Kidney (tissue), 22 donors: ENCODE measurements at places on chromosomes 4 and X.

DNA sequence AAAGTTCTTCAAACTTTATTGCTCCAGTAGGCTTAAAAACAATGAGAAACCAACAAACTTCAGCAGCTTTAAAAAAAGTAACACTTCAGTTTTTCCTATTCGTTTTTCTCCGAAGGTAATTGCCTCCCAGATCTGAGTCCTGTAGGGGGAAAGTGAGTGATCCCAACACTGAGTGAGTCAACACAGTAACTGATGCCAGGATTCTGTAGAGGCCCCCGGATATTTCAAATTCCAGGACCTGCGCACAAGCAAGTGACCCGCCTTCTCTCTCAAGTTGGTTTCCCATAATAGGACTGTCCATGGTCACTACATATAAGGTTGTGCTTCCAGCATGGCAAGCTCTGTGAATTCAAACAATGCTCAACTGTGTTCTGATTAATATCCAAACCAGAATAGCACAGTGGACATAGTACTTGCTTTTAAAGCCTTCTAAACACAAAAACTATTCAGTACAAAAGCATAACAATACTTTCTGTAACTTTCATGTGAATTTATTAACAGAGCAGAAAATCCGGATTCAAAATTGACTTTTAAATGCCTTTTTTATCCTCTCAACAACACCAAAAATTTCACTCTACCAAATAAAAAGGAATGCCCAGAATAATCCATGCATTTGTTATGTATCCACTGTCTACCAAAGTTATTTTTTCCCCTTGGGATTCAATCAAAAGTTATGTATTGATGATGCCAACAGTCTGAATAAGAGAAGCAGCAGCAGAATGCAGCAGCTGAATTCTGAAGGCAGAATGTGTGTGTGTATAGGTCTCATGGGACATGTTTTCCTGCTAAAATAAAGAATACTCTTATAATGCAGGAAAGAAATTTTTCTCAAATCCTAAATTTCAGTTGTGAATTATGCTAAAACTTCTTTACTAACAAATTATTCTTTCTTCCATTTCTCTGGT lies at the start of gene DMD:
TSS of gene DMD (minus strand) at position 194 of the 905 bp plus-strand sequence. CDS start 237 bp downstream, outside the sequence.
- no peaks in the 10 kb centered on the region for H3K27me3 ChIP-seq
- no peaks in the 10 kb centered on the region for H3K4me1 ChIP-seq
- no peak within 1 kb of the TSS for H3K27ac ChIP-seq
- H3K36me3 ChIP-seq: no peaks in the 10 kb centered on the region
- DNase-seq: peak; percentile 39

GRCh38 chr4:103410386-103410785 lies 212.2 kb upstream of the CENPE start:
- H3K27me3 ChIP-seq: no peaks in the 10 kb centered on the region
- DNase-seq: no peak
- no peaks in the 10 kb centered on the region for H3K36me3 ChIP-seq
- no peak overlapping the region for H3K4me3 ChIP-seq
- H3K4me1 ChIP-seq: no peaks in the 10 kb centered on the region

- no peak for DNase-seq
- H3K4me1 ChIP-seq: no peaks in the 10 kb centered on the region
- H3K27ac ChIP-seq: no peak overlapping the region
- H3K4me3 ChIP-seq: no peak overlapping the region
- H3K36me3 ChIP-seq: no peaks in the 10 kb centered on the region
Measured at GRCh38 chr4:185020863-185021761, 2.8 kb downstream of the HELT start.

DNA sequence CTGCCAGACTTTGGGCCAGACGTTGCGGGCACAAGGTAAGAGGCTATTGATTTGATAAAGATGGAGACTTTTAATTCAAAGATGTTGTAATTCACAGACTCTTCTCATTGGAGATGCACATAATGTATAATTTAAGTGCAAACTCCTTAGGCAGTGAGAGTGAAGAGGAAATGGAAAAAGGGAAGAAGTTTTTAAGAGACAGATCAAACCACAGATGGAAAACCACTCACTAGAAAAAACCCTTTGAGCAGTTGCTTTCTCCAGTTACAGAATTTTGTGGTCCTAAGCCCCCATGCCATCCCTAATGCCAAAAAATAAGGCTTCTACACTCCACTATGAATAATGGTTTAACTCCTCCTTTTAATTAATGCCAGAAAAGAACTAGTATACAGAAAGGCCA lies 977.1 kb upstream of the PRKX start:
- DNase-seq: no peak
- no peak overlapping the region for H3K27ac ChIP-seq
- H3K27me3 ChIP-seq: no peaks in the 10 kb centered on the region
- no peaks in the 10 kb centered on the region for H3K36me3 ChIP-seq
- no peak overlapping the region for H3K4me3 ChIP-seq

- H3K36me3 ChIP-seq: no peaks in the 10 kb centered on the region
- no peak overlapping the region for H3K27ac ChIP-seq
- no peak overlapping the region for H3K4me3 ChIP-seq
- no peaks in the 10 kb centered on the region for H3K4me1 ChIP-seq
- DNase-seq: no peak
- H3K27me3 ChIP-seq: no peaks in the 10 kb centered on the region
Measured at GRCh38 chrX:154815274-154815818, 10.1 kb upstream of the MPP1 start.

- no peak overlapping the region for H3K27ac ChIP-seq
- H3K4me1 ChIP-seq: peaks cover 23% of the 10 kb centered on the region
- DNase-seq: peak; percentile 77
- no peaks in the 10 kb centered on the region for H3K27me3 ChIP-seq
- H3K4me3 ChIP-seq: peak overlapping the region; percentile 52
Measured at GRCh38 chr4:30716681-30717207, 3.4 kb upstream of the PCDH7 start.

GRCh38 chrX:116111497-116111896 lies 59.0 kb upstream of the AGTR2 start:
- H3K36me3 ChIP-seq: no peaks in the 10 kb centered on the region
- no peak for DNase-seq
- H3K27me3 ChIP-seq: no peaks in the 10 kb centered on the region
- H3K4me3 ChIP-seq: no peak overlapping the region
- no peaks in the 10 kb centered on the region for H3K4me1 ChIP-seq
- H3K27ac ChIP-seq: no peak overlapping the region

DNA sequence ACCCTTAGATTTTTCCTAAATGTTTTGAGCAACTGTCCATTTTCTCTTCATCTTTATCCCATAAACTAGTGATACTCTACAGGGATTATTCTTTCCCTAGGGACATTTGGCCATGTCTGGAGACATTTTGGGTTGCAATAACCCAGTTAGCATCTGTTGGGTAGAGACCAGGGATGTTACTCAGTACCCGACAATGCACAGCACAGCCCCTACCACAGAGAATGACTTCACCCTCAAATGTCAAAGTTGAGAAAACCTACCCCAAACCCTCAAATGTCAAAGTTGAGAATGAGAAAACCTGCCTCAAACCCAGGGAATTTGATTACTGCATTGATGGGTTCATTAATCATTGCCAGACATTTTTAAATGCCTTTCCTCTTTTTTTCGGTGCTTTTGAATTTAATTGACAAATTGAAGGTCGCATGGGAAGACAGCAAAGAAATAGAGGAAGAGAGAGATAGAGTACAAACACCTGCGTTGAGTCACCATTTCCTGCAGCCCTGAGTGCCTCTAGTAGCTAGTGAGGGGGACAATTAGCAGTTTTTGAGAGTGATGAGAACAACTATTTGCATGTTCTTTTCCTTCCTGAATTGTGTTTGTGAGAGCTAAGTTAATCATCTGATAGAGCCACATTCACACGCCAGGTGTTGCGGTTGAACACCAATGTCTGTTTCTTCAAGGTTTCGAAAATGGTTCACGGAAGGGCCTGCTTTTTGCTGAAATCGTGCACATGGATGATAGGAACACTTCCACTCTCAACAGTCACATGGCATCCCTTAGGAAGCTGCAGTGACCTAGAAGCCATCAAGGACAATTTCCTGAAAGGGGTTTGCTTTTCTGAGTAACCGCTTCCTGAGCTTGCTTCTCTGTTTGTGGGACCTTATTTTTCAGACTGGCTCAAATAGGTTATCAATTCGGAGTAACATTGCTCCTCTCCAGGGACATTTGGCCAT lies 203.9 kb upstream of the VCX3A start:
- no peaks in the 10 kb centered on the region for H3K36me3 ChIP-seq
- H3K4me1 ChIP-seq: no peaks in the 10 kb centered on the region
- no peak overlapping the region for H3K27ac ChIP-seq
- no peaks in the 10 kb centered on the region for H3K27me3 ChIP-seq
- H3K4me3 ChIP-seq: no peak overlapping the region
- no peak for DNase-seq

- H3K27me3 ChIP-seq: no peaks in the 10 kb centered on the region
- peak; percentile 74 for DNase-seq
- H3K27ac ChIP-seq: no peak within 1 kb of the TSS
- H3K4me1 ChIP-seq: peaks cover 3% of the 10 kb centered on the region
- H3K4me3 ChIP-seq: peak within 1 kb of the TSS; percentile 71
Measured at GRCh38 chrX:107000013-107000515, at the start of gene MORC4. MORC4 (minus strand) TSS chrX:107000212; CDS start chrX:106999969, 243 bp downstream.

- no peak overlapping the region for H3K4me3 ChIP-seq
- no peak overlapping the region for H3K27ac ChIP-seq
- no peak for DNase-seq
- no peaks in the 10 kb centered on the region for H3K36me3 ChIP-seq
- no peaks in the 10 kb centered on the region for H3K27me3 ChIP-seq
Measured at GRCh38 chr4:17082186-17082585, 183.7 kb upstream of the LDB2 start.

DNA sequence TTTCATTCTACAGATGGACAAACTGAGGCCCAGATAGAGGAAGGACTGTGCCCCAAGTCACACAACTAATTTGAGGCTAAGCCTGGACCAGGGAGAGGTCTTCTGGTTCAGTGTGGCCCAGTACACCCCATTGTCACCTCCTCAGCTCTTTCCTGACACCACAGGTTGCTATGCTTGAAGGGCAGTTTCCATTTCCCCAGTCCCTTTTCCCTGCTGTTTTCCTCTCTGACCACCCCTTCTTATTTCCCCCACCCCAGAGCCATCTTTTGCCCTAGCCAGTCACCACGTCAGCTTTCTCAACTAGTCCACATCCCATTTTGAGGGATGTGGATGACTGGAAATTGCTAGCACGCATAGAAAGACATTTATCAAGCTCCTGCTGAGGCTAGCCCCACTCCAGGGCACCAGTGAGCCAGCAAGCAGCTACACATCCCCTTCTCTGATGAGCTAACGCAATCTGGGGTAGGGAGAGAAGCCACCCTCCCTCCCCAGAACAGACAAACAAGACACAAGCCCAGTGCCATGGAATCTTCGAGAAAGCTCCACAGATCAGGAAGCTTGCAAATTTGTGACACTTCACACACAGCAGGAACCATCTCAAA lies 1.3 kb downstream of the GABRE start:
- H3K27me3 ChIP-seq: peaks cover 2% of the 10 kb centered on the region
- no peak for DNase-seq
- H3K4me3 ChIP-seq: peak overlapping the region; percentile 12

- no peaks in the 10 kb centered on the region for H3K4me1 ChIP-seq
- H3K36me3 ChIP-seq: no peaks in the 10 kb centered on the region
- H3K27ac ChIP-seq: no peak overlapping the region
- no peaks in the 10 kb centered on the region for H3K27me3 ChIP-seq
- no peak for DNase-seq
Measured at GRCh38 chr4:99824070-99824599, 7.5 kb downstream of the DAPP1 start.

- no peak overlapping the region for H3K4me3 ChIP-seq
- H3K27me3 ChIP-seq: no peaks in the 10 kb centered on the region
Measured at GRCh38 chr4:71774136-71774535, 9.7 kb downstream of the GC start.

DNA sequence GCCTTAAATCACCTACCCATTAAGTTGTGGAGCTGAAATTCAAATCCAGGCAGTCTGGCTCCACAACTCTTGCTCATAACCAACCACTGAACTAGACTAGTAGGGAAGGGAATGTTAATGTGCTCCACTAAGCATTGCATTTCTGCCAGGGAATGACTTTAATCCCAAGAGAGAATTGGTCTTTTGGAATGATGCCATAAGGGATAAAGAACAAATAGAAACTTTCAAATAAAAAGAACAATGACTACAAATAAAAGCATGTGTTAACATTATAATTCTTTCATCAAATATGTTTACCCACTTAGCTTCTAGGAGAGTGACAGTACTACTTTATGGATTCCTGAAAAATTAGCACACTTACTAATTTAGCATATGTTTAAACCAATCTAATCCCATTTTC lies 905.9 kb downstream of the CENPC start:
- DNase-seq: no peak
- H3K27ac ChIP-seq: no peak overlapping the region
- H3K4me3 ChIP-seq: no peak overlapping the region
- H3K27me3 ChIP-seq: no peaks in the 10 kb centered on the region
- no peaks in the 10 kb centered on the region for H3K36me3 ChIP-seq
- H3K4me1 ChIP-seq: no peaks in the 10 kb centered on the region

DNA sequence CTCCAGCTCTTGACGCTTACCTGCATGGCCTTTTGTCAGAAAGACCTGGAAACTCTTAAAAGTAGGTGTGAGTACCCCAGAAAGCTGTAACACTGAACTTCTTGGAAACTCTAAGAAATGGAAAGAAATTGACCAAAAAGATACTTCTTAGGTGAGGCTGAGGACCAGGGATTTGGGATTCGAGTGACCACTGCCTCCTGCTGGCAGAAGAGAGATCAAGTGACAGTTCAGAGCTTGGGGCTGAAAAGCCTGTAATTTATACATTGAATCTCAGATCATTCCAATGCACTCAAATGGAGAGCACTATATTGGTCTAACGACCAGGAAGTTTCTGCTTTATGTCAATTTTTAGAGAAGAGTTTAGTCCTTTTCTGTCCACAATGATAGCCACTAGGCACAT lies 204.6 kb downstream of the PDGFRA start:
- H3K4me1 ChIP-seq: no peaks in the 10 kb centered on the region
- H3K36me3 ChIP-seq: no peaks in the 10 kb centered on the region
- no peak for DNase-seq
- no peaks in the 10 kb centered on the region for H3K27me3 ChIP-seq

- H3K27me3 ChIP-seq: peaks cover 26% of the 10 kb centered on the region
- DNase-seq: peak; percentile 74
- no peak overlapping the region for H3K27ac ChIP-seq
- no peak overlapping the region for H3K4me3 ChIP-seq
- H3K4me1 ChIP-seq: peaks cover 4% of the 10 kb centered on the region
Measured at GRCh38 chrX:13939741-13940597, 89.7 kb downstream of the GEMIN8 start.

- no peaks in the 10 kb centered on the region for H3K36me3 ChIP-seq
- H3K4me1 ChIP-seq: no peaks in the 10 kb centered on the region
- no peak overlapping the region for H3K4me3 ChIP-seq
Measured at GRCh38 chr4:103375278-103375677, 177.1 kb upstream of the CENPE start.

GRCh38 chr4:183966371-183966770 lies 61.3 kb downstream of the STOX2 start:
- H3K36me3 ChIP-seq: no peaks in the 10 kb centered on the region
- H3K27me3 ChIP-seq: no peaks in the 10 kb centered on the region
- H3K4me3 ChIP-seq: no peak overlapping the region
- no peak overlapping the region for H3K27ac ChIP-seq
- no peak for DNase-seq
- H3K4me1 ChIP-seq: no peaks in the 10 kb centered on the region
